ENCODE measurements at places on chromosomes 11 and 22.

GRCh38 chr22:36658900-36659299 lies 44.7 kb downstream of the CACNG2 start:
- DNase-seq, result no peak

DNA sequence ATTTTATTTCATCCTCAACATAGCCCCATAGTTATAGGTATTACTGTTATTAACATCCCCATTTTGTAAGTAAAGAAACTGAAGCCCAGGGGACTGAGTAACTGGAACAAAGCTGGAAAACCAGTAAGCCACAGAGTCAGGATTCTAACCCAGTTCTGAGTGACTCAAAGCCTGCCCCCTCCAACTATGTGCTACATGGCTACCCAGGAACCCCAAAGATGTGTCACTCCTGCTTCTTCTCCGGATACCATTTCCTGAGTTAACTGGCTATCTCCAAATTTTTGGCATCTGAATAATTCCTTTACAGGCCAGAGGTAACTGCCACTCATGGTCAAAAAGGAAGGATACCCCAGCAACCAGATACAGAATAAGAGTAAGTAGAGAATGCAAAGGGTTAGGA lies 43.6 kb downstream of the TENM4 start:
- DNase-seq, result no peak

DNA sequence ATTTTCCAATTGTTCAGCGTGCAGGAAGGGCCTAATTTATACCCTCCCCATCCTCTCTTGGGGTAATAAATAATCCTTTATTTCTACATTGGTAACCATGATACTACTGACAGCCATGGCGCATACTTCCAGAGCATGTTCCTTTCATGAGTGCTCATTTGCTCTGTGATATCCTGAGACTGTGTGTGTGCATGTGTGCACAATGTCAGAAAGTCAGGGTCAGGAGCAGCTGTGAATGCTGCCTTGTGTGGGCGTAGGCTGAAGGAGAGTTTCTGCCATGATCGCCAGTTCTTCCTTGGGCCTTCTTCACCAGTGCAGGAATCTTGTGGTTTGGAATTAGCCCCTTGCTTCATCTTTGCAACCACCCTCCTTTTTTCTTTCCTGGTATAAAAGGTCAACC lies 10.2 kb downstream of the TUBA8 start:
- no peak for DNase-seq

DNA sequence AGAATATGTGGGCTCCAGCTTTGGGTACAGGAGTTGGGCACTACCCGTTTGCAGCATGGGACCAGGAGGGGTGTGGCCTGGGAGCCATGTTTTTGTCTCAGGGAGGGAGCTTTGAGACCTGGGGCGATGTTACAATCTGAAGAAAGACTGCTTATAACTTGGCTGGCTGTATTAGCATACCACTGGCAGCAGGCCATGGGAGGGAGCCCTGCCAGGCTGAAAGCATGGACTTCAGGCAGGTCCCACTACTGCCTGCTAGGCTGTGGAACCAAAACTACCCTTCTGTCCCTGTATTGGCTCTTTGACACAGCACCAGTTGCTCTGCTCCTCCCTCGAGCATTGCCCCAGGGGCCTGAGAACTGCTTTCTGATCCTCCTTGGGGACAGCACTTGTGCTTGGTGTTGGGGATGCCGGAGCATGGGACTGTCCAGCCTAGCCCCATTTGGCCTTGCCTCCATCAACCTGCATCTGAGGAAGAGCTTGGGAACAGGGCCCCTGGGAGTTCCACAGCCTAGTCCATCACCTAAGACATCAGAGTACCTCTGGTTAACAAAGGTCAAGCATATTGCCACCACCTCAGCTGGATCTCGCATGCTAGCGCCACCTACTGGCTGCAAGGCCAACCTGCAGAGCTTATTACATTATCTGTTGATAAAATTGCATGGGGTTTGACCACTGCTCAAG lies 217.4 kb downstream of the SBF2 start:
- no peak for DNase-seq

DNA sequence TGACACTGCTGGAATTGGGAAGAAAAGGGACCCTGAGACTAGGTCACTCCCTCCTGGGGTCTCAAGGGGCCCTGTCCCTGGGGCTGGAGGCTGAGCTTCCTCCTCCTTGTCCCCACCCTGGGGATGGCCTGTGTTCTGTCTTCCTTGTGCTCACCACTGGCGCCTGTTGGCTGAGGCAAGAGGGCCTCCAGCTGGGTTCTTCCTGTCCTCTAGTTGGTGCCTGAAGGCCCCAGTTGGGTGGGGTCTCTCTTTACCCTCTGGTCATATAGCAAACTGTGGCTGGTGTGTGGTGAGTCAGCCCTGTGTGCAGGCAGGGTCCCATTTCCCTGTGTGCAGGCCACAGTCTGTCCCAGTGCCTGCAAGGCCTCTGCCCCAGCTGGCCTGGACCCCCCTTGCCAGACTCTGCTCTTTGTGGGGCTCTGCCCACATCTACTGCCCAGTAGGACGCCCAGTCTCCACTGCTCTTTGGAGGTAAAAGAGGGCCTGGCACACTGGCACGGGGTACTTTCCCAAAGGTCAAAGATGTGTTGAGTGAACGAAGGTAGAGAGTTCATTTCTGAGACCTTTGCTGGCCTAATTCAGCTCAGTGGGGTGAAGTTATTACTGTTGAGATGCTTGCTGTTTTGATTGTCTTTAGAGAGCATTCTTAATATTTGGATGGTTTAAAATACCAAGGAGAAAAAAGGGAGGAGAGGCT lies 55.1 kb upstream of the CLDN5 start:
- DNase-seq, result no peak

GRCh38 chr22:50578776-50579310 lies 616 bp upstream of the CPT1B start:
- DNase-seq, result no peak

- DNase-seq, result no peak
Observed at GRCh38 chr11:94751218-94751609, 16.9 kb upstream of the AMOTL1 start.

DNA sequence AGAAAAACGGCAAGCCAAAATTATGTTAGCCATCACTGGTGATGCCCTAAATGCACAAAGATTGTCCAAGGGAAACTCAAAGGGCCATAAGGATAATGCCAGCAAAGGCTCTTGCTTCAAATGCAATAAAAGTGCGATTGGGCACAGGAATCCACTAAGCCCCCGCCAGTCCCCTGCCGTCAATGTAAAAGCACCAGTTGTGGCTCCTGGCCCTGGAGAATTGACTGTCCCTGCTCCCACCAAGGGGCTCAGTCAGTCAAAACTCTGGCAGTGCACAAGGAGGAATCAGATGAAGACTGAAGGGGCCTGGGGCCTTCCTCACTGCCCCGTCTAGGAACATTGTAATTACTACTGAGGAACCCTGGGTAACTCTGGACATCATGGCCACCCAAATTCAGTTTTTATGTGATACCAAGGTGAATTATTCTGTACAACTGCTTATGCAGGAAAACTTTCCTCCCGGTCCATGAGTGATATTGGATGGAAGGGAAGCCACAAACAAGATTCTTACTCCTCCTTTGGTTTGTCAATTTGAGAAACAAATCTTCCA lies 85.6 kb downstream of the PIWIL4 start:
- DNase-seq, result no peak

- DNase-seq, result no peak
Observed at GRCh38 chr22:35538801-35539321, 1.8 kb upstream of the RASD2 start.

DNA sequence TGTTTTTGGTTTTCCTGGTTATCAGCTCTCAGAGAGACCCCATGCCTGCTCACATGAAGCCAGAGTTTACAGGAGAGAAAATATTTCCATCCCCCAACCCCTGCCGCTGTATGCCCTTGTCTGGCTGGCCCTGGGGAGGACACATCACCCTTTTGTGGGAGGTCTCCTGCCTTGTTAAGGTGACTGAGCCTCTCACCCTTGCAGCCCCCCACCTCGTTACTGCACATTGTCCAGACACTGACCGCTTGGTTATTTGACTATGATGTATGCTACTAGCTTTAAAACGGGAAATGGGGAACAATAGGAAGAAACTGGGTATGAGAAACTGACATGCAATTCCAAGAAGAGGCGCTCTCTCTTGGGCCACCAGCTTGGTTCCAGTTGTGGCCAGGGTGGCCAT lies 51.1 kb upstream of the RFPL3 start:
- DNase-seq, result no peak

GRCh38 chr11:68149417-68149816 lies 28.2 kb upstream of the CHKA start:
- no peak for DNase-seq

- DNase-seq, result no peak
Observed at GRCh38 chr11:1648653-1649420, 19.3 kb downstream of the KRTAP5-5 start.

DNA sequence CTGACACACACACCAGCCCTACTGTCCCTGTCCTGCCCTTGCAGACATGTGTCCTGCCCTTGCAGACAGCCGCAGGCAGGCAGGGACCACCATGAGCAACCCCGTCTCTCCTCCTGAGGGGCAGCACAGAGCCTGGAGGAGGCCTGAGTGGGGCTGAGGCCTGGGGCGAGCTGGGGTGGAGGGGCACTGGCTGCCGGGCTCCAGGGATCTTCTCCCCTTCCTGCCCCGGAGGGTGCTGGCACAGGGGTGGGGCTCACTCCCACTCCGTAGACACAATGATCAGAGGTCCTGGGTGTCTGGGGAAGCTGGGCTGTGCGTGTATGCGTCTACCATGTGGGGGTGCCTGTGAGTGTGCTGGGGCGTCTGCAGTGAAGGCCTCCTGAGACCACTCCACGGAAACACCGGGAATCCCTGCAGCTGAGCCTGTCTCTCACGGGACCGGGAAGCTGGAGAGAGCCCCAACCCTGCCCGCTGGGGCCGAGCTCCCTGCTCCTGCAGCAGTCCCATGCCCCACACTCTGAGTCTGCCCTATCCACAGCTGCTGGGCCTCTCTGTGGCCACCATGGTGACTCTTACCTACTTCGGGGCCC lies 588 bp downstream of the TSPAN32 start:
- DNase-seq, result no peak

DNA sequence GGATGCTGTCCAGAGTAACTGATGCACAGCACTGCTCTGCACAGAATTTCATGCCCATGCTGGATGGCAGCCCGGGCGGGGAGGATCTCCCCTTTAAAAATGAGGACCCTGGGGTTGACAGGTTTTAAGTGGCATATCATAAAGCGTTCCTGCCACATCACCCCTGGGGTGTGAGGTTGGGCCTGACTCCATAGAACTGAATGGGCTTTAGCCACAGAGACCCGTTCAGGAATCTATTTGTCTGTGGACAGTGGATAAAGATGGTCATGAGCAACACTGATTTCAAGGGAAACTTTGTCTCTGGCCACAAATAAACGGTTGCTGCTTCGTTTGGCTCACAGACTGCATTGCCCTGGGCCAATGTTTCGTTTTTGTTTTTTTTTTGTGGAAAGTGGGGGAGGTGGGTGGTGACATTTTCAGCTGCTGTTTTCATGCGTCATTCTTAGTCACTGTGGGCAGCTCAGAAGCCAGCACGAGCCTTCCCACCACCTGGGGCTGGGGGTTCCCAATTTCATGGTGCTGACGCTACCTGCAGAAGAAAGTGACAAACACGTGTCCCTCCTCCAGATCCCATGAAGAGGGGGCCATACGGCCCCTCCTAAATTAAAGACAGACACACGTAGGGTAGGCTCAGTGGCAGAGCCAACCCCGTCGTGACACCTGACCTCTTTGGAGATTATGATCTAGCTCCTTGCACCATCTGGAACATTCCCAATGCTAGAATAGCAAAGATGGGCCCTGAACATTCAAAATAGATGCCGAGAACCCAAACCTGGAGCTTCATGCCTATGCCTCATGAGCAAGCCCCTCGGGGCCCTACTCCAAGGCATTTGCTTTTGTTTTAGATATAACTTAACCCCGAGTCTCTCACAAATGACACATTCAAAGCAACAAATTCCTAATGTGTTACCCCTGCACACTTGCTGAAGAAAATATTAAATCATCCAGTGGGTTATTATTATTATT lies 54.8 kb upstream of the PHF21B start:
- DNase-seq, result no peak

DNA sequence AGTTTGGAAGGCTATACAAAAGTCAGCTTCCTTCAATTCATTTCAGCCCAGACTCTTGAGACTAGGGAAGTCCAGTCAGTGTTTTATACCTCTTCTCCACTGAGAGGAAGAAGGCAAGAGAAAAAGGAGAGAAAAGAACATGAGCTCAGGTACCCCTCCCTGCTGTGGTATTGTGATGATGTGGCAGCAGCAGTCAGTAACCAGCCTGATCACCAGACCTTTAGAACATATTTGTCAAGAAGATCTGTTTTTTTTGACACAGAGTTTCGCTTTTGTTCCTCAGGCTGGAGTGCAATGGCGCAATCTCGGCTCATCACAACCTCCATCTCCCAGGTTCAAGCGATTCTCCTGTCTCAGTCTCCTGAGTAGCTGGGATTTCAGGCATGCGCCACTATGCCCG lies 21.2 kb upstream of the RPS13 start:
- no peak for DNase-seq

GRCh38 chr22:48689206-48689605 lies 1138.5 kb downstream of the BRD1 start:
- DNase-seq, result no peak
